ENCODE measurements at places on chromosomes 7 and 10.

DNA sequence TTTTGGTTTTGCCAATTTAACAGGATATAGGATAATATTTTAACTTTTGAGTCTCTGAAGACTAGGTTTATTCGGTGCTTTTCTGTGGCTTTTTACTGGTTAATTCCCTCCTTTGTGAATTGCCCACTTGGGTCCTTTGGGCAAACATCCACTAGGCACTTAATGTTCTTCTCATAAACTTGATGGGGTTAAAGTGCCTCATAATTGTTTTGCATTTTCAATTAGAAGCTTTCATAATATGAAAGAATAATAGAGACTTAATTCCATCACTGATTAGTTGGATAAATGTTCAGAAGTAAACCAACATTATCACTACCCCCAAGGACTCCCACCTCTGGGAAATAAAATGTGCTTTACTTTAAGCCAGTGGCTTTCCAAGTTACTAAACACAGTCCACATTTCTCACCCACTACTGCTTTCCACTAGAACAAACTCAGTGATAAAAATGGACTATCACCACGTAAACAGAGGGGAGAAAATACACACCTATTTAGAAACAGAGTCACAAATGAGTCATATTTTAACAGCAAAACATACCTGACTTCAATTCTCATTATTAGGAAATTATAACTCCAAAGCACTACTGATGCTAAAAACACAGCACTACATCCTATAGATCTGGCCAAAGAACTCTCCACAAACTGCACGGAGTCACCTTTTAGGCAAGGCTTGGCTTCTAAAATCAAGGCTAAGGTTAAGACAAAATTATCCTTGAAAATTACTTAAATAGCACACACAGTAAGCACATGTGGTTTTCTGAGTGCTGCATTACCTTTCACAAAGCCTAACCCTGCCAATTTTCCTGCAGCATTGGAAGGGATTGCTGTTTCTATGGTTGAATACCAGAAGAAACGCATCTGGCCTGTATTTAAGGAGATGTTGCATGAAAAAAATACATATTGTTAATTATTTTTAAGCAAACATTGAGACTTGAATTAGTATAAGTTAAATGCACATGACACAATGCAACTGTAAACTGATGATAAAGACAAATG, 41.2 kb downstream of the PARD3 start:
- DNase-seq, result no peak

GRCh38 chr7:51158211-51158610, 158.4 kb downstream of the COBL start:
- DNase-seq, result no peak

DNA sequence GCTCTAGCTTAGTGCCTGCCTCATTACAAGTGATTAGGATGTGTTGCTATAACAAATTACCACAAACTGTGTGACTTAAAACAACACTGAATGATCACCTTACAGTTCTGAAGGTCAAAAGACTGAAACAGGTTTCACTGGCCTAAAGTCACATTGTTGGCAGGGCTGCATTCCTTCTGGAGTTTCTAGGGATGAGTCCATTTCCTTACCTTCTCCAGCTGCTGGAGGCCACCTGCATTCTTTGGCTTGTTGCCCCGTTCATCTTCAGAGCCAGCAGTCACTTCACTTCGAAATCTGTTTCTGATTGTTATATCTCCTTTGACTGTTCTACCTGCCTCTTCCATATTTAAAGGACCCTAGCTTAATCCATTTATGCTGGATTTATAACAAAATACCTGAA, 69.4 kb upstream of the MTPN start:
- no peak for DNase-seq

DNA sequence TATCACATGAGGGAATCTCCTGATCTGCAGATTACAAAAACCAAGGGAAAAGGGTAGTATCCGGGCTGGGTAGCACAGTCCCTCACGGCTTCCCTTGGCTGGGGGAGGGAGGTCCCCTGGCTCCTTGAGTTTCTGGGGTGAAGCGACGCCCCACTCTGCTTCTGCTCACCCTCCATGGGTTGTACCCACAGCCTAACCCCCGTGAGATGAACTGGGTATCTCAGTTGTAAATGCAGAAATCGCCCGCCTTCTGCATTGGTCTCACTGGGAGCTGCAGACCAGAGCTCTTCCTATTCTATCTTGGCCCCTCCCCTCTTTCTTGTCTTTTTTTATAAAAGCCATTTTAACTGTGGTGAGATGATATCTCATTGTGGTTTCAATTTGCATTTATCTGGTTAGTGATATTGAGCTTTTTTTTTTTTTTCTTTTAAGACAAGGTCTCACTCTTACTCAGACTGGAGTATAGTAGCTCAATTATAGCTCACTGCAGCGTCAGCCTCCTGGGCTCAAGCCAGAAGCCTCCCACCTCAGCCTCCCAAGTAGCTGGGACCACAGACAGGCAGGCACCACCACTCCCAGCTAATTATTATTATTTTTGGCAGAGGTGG, 87.8 kb downstream of the ABCC2 start:
- no peak for DNase-seq

DNA sequence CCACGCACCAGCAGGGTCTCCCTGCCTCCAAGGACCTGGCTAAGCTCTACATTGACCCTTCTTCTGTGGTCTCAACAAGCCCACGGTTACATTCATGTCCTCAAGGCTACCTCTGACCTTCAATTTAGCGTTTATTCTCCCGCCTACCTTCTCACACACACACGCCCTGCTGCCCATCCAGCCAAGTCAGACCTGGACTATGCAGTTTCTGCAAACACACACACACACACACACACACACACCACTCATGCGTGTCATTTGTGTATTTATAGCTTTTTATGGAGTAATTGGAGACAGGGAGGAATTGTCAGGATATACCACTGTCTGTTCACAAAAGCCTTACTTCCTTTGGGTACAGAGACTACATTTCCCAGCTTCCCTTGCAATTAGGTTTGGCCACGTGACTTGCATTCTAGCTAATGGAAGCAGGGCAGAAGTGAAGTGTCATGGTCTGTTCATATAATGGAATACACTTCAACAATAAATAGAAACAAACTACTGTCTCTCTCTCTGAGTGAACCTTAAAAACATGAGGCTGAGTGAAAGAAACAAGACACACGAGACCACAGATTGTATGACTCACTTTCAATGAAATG, 53.8 kb upstream of the CPXM2 start:
- DNase-seq, result no peak

GRCh38 chr7:134527979-134528371, 608 bp downstream of the AKR1B10 start:
- DNase-seq, result no peak

DNA sequence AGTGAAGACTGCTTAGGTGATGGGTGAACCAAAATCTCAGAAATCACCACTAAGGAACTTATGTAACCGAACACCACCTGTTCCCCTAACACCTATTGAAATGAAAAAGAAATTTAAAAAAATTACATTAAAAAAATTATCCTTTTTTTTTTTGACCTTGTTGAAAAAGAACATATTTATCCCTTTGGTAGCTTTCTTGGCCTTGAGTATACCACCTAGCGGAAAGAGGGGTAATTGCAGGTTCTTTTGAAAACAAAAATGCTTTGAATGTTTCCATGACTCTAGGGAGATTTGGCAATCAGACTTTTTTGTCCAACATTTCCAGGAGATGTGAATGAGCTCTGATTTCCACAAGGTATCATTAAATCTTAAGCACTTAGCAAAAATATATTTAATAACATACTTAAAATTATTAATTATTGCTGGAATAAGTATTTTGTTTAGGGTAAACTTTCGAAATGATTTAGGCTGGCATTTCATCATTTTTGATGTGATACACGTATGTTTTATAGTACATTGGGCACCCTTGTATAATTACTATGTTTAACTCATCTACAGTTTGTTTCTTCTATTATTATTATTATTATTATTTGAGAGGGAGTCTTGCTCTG, 47.0 kb upstream of the ELMO1 start:
- DNase-seq, result no peak

DNA sequence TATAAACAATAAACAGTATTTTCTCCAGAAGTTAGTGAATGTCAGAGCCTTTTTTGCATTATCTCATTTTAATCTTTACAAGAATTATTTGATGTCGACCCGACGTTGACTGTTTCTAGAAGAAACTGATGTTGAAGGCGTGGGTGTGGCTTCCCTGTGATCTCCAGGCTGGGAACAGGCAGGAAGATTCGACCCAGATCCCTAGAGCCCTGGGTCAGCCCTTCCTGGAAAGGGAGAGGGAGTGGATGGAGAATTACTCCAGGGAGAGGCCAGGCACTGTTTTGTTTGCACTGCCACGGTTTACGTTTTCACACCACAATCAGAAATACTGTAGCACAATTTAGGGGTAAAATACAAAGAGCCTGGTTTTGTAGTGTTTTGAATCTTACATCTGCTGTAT, 133.1 kb downstream of the ADARB2 start:
- no peak for DNase-seq

- no peak for DNase-seq
Measured at GRCh38 chr10:46287846-46288477, 1.2 kb downstream of the ANTXRL start.

DNA sequence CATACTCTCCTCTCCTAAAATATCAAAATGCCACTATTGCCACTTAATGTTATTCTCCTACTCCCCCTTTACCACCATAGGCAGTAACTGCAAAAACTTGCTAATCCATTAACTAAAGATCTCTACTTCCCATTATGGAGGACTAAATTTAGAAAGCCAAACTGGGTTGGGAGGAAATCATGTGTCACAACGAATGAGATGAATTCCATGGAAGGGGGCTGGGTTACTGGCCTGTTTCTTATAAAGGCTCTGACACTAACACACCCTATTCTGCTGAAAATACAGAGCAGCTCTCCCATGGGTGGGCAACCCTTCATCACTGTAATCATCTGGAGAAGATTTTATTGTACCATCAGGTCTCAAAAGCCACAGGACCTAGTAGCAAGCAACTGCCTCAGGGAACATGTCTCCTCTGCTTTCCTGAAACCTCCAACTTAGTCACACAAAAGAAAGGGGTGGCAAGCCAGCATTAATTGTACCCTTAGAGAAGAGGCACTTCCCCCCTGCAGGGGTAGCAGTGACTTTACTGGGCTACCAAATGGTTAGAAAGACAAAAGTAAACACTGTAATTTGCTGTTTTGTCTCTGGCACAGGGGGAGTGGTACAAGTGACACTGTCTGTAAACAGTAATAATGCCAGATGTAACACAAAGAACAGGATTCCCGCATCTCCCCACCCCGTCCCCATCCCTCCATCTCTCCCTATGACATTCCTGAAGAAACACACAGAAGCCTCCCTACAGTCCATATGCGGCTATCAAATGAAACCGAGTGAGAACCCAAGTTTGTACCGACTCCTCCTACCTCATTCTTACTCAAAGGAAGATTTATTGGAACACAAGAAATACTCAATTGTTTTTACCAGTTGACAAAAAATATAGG, 81.6 kb downstream of the ARMH3 start:
- no peak for DNase-seq

GRCh38 chr10:16950656-16951601, 133.7 kb upstream of the RSU1 start:
- no peak for DNase-seq

DNA sequence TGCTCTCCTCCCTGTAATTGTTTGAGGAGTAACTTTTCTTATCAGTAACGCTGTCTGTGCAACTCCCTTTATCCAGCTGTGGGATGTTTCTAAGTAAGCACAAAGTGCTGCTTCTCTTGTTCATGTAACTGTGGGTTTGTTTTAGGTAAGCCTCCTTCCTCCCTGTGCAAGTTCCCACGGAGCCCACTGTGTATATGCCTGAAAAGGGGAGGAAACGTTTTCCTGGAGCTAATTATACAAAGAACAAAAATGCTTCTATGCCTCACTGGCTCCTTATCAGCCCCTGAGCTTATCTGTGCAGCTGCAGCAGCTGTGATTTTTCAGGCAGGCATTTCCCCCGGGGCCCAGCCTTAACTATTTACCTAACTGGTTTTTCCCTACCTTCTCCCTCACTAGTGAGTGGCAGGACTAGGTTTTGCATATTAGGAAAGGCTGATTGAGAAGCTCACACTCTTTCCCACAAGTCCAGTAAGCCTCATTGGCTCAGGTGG, 593.4 kb upstream of the GHITM start:
- no peak for DNase-seq

- no peak for DNase-seq
Measured at GRCh38 chr7:84057576-84057975, 137.0 kb downstream of the SEMA3A start.

DNA sequence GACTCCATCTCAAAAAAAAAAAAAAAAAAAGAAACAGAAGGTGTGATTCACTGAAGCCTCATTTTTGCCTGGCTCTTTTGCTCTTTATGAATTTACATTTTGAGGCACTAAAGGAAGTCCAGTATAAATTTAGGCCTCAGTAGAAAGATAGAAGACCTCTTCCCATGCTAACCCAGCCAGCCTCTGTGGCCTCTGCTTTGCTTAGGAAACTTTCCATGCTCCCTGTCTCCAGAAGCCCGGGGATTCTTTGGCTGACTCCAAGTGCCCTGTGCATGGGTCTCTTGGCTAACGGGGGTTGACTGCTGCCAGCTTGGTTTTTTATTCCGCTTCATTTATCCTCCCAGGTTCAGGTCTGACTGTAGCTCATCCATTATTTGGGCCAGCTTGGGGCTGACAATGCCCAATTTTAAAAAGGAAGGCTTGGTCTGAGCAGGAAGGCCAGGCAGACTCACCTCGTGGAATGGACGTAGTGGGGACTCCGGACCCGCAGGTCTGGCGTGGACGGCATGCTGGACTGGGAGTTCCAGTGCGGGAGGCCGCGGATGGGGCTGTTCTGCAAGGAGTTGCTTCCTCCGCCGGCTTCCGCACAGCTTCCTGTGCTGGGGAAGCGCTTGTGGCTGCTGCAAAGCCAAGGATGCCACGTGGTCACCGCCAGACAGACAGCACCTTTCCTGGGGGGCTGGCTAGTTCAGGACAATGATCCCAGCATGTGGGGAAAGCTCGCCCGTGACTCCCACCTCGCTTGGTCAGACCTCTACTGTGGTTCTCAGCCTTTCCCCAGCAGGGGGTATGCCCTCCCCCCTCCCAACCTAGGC, 72.3 kb downstream of the PRPF18 start:
- DNase-seq, result no peak

GRCh38 chr7:22855049-22855392, 32.4 kb upstream of the TOMM7 start:
- no peak for DNase-seq

- DNase-seq, result no peak
Measured at GRCh38 chr7:30979027-30979426, 15.3 kb downstream of the GHRHR start.

DNA sequence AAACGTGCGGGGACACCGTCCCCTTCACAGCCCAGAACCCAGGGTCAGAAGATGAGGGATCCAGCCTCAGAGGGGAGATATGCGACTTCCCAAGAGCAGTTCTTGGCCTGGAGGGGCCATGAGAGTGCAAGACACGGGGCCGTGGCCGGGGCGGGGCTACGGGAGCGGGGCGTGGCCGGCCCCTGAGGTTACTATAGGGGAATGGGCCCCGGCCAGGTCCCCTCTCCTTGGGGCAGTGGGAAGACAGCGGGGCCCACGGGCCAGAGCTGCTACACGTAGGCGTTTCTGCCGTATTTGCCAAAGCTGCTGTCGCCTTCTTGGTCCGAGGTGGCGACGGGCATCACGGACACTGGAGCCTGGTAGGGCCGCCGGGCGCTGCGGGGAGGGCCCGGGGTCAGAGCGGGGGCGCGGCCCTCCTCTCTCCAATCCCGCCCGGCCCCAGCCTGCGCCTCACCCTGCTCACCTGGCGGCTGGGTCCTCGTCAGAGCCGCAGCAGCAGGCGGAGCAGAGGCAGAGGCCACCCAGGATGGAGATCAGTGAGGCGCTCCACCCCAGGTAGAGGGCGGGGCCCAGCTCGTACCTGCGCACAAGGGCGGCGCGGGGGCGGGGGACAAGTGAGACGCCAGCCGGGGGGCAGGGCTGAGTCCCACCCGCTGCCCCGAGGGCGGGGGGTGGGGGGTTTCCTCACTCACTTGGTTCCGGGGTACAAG, 5.3 kb downstream of the CLDN15 start:
- DNase-seq, result no peak
